ENCODE measurements at places on chromosomes 12 and 14.

GRCh38 chr12:68109444-68110217 is 49.9 kb downstream of the IFNG start:
- peak; percentile 3 for DNase-seq

GRCh38 chr14:75411214-75411540 is 16.6 kb upstream of the JDP2 start:
- no peak for DNase-seq

DNA sequence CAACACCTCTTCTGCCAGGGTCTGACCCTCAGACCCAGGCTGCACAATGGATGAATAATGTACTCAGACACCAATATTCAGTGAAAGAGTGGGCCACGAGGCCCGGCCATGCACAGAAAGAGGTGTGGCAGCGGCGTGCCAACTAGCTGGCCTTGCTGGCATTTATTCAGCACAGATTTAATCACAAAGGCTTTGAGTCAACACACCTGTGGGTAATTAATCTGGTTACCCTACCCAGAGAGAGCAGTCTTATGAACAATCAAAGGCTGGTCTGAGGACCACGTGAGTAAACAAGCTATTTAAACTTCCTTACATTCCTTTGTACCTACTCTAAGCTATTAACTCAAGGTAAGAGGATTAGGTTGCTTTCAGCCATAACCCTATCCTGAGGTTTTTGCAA is 324.8 kb downstream of the C12orf50 start:
- no peak for DNase-seq

GRCh38 chr12:113786107-113786506 is 180.0 kb downstream of the RBM19 start:
- DNase-seq, result no peak

GRCh38 chr12:15679151-15679550 is 110.0 kb downstream of the EPS8 start:
- DNase-seq, result peak; percentile 13

GRCh38 chr12:89939522-89940215 is 231.0 kb upstream of the ATP2B1 start:
- DNase-seq, result no peak

DNA sequence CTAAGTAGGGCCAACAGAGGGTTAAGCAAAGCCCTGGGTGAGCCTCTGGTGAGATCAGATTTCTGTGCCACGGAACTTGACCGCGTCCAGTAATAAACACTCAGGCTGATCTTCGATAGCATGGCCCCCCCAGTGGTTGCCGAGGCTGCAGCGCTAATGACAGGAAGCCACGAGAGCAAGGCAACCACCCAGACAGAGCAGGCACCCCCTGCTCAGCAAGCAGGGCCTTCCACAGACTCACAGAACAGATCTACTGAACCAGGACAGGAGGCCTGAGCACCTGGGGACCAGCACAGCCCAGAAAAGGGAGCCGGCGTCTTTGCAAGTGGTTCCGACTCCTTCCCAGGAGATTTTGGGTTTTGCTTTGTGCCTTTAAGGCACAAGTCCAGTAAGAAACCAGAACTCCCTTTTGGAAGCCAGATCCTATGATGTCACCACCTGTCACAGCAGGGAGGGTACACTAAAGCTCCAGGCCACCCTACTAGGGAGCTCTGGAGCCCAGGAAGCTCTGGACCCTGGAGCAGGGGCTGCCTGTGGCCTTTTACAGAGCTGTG is 42.3 kb downstream of the BCL11B start:
- DNase-seq, result no peak

- DNase-seq, result no peak
Measured at GRCh38 chr12:81136519-81136918, 58.6 kb downstream of the ACSS3 start.

- peak; percentile 78 for DNase-seq
Measured at GRCh38 chr12:66693901-66694513, 15.1 kb upstream of the GRIP1 start.

DNA sequence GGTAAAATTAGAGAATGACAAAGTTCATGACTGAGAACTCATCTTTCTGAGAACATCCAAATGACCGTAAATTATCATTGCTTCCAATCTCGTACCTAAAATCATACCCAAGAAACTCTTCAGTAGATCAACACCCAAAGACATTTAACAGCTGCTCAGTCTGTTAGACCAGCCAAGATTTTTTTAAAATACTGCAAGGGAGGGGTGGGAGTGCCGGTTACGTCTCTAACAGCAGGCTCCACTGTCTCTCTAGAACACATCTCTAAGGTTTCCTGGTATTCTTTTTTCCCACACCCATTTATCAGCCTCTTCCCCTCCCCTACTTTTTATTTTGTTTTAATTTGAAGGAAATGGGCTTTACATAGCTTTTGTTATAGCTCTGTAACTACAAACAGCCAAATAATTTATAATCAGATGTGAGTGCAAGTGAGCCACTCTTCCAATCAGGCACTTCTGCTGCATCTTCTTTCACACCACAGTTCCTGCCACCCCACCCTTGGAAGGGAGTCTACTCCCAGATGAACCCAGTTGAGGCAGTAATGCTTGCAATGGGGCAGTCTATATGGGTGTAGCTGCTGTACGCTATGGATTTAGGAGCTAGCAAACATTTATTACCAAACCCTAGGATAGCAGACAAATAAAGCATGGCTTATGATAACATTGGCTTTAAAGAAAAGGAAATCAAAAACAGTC is 21.9 kb downstream of the PTPRB start:
- no peak for DNase-seq

DNA sequence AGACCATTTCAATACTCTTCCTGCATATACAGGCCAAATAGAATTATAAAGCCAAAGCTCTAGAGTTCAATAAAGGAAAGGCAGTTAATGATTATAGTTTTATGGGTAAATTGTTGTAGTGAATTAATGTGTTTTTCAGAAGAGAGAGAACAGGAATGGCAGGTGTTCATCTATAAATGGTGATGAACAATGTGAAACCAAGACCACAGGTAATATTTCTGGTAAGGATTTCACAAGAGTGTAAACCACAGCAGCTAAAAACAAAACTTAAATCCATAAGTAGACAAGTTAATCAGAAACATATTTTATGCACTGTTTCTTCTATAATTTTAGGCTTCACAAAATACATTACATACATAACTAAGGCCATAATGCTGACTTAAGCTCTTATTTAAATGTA is 204.4 kb downstream of the SYT1 start:
- DNase-seq, result no peak

All from fibroblast of the aortic adventitia (primary cell).